Stimulated activated CD4-positive, alpha-beta T cell treated with anti-CD3 and anti-CD28 coated beads, Interleukin-15, amount 100 ng/mL, for 24 hours (primary cell): ENCODE measurements at places on chromosomes 11 and 22.

DNA sequence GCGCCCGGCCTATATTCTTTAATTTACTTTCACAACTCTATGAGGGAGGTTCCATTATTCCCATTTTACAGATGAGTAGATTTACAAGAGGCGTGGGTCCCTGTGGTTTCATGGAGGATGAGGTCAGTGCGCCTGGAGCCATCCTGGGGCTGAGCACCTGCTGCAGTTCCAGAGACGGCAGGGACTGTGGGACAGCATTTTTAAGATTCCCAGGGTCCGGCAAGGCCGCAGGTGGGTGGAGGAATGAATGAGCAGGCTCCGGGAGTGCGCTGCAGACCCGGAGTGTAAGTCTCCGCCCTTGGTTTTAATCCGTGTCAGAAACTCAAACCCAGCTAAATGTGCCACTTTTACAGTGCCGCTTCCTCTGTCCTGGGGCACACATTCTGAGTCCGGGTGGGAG lies 4.1 kb upstream of the CHRM1 start:
- no peak for DNase-seq

GRCh38 chr22:37069319-37069718 lies 17.8 kb downstream of the KCTD17 start:
- DNase-seq: no peak

GRCh38 chr11:10777806-10778205 lies 26.8 kb downstream of the CTR9 start:
- no peak for DNase-seq

DNA sequence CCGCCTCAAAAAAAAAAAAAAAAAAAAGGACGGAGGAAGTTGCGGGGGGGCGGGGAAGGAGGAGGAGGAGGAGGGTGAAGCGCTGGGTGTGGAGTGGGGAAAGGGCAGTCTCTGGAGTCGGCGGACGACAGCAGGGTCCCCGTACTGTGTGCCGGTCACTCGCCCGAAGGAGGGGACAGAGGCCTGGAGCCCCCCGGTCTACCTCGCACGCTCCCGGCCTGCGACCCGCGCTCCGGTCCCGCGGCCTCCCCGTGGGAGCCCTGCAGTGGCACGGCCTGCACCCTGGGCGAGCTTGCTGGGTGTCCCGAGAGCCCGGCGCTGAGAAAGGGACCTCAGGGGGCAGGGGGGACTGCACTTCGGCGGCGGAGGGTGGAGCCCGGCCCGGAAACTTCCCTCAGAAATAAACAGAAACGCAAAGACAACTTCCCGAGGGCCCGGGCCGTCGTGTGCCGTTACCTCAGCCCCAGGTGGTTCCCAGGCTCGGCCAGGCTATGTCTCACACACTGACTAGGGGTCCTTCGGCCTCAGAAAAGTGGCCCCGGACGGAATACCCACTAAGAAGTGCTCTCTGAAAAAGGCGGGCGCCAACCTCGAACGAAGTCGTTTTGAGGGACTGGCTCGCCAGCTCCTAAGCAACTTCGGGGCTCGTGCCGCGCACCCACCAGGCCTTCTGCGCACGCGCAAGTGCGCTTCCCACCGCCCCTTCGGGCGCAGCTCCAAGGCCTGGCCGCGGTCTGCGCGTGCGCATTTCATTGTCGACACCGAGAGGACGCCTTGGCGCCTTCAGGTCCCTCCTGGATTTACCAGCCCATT lies at the start of gene MAJIN:
TSS of gene MAJIN (minus strand) at position 688 of the 813 bp plus-strand sequence. CDS start 12,703 bp downstream, outside the sequence.
- DNase-seq: peak; percentile 95

DNA sequence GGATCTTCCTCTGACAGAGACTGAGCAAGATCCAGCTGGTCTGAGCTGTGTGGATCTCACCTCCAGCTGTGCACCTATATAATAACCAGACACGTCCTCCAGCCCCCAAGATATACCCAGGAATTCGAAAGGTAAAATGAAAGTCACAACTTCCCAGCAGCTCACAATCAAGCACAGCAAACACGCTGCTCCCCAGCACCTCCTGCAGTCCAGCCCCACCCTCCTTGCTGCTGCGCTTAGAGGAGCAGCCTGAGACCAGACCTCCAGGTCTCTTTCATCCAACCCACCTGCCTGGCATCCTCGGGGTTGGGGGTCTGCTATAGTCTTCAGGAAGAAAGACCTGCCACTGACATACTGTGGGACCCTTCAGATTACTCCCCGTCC lies 3.0 kb upstream of the APOL4 start:
- DNase-seq: no peak

DNA sequence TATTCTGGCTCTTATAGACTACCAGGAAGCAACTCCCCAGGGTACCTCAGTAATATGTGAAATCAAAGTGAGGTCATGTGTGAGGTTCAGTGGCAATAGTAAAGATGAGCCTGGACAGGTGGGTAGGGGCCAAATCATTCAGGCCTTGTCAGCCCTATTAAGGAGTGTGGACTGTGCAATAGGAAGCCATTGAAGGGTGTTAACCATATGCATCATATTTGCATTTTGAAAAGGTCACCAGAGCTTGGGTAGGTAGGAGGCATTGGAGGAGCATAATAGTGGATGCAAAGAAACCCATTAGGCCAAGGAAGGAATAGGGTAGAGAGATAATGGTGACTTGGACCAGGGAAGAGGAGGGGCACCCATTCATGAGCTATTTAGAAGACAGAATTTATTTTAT lies 8.4 kb upstream of the MRPL11 start:
- DNase-seq: no peak

- DNase-seq: peak; percentile 85
These were observed at the start of gene HIPK3 for GRCh38 chr11:33257160-33257896. HIPK3 (plus strand) TSS chr11:33257381.

- no peak for DNase-seq
These were observed 69.8 kb upstream of the MTMR2 start for GRCh38 chr11:95993438-95994298.

DNA sequence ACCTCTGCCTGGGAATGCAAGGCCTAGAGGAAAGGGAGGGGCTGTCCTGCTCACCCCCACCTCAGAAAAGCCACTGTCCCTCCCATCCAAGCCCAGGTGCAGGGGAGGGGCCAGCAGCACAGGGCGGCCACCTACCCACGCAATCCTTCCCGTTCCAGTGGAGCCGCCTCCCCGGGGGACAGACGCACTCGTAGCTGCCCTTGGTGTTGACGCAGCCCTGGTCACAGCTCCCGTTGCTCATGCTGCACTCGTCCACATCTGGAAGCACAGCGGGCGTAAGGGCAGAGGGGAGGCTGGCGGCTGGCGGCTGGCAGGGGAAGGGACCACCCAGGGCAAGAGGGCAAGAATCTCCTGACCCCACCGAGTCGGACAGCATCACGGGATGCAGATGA lies 40.3 kb upstream of the TTLL12 start:
- no peak for DNase-seq

DNA sequence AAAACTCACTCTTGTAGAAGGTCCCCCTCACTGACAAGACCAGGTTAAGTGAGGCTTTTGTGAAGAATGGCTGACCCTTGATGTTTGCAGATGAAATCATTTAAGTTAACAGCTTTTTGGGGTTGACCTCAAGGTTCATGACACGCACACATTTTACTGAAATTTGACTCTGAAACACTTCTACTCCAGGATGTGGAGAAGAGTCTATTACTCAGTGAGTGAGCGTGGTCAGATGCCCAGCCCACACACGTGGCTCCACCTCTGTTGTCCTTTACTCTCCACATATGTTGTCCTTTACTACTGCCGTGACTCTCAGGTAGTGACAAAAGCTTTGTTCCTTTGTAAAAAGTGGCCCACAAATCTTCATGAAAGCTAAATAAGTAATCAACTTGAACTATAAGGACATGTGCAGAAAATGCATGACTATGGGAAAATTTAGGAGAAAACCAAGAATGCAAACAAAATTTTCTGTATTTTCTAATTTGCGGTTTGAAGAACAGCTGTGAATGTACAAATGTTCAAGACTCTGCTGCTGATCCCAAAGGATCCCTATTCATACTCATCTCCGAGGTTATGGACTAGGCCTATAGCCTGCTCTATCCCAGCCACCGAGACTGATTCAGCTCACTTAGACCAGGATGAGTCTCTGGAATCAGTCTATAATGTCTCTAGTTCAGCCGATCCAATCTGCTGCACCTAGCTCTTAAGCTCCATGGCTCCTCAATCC lies 22.4 kb downstream of the XRRA1 start:
- DNase-seq: peak; percentile 27

DNA sequence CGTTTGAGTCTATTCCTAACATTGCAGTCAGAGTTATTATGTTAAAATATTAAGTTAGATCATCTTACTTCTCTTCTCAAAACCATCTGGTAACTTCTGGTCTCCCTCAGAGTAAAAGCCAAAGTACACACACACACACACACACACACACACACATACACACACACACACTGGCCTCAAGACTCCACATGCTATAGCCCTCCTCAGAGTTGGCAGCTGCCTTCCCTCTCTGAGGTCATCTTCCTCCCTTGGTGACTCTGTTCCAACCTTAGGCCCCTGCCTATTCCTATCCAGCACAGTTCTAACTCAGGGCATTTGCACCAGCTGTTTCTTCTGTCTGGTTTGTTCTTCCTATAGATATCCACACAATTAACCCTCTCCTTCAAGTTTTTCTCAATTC lies 272.0 kb upstream of the SESN3 start:
- no peak for DNase-seq

GRCh38 chr11:2477936-2478335 lies 33.1 kb downstream of the KCNQ1 start:
- no peak for DNase-seq

DNA sequence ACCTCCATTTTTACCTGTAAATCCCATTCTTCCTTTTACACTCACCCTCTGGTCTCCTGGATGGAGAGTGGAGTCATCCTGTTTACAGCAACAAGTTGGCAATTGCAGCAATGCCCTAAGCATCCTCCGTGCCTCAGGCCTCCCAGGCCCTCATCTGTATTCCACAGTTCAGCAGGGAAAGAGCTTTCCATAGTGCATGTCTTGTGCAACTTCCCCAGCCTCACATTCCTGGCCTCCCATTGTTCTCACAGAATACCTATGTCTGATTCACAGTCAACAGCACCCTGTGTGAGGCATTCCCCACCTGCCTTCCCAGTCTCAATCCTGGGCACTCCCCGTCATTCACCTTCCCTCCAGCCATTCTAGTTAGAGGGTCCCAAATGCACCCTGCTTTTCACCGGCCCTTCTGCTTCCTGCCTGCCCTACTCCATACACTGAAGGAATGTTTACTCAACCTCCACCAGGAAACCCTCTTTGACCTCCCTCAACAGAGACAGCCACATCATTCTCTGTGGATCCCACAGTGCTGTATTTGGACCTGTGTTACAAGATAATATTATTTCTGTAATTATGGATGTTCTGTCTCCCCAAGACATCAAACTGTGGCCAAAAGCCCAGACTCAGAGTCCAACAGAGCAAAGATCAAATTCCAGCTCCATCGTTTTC lies 405.7 kb downstream of the BUD13 start:
- DNase-seq: no peak

DNA sequence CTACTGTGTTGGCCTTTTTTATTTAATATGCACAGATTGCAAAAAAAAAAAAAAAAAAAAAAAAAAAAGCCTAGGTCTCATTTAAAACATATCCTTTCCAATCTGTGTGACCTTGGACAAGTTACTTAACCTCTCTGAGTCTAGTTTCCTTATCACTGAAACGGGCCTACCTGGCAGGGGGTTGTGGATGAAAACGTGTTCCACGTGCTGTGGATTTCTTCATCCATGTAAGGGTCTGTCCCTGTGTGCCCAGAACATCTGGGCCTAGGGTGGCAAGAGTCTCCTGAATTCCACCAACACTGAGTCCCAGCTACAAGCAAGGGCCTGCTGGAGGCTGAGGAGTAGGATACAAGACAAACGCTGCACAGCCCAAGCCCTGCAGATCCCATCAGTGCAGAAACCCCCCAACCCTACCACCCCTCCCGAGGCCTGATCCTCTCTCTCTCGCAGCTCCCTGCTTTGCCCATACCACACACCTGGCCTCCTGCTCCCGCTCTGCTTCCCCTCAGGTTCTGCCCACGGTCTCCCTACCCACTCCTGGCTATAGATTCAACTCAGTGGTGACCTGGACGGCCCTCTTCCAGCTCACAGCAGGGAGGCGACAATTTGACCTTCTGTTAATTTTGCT lies 4.7 kb upstream of the GNAZ start:
- DNase-seq: no peak

DNA sequence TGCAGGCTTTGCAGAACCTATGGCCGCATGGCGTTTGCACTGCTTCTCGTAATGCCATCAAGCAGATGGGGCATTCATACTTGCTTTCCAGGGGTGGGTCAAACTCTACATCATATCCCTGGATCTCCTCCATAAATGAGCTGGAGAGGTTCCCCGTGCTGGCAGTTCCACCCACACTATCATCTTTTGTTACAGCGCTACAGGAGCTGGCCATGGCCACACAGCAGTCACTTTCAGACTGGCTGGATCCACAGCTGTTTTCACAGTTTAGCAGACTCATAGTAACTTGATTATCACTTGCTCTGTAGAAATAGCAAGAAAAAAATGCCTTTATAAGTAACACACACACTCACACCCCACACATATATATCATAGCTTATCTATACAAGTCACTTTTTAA lies 8.8 kb downstream of the TRAF6 start:
- no peak for DNase-seq

DNA sequence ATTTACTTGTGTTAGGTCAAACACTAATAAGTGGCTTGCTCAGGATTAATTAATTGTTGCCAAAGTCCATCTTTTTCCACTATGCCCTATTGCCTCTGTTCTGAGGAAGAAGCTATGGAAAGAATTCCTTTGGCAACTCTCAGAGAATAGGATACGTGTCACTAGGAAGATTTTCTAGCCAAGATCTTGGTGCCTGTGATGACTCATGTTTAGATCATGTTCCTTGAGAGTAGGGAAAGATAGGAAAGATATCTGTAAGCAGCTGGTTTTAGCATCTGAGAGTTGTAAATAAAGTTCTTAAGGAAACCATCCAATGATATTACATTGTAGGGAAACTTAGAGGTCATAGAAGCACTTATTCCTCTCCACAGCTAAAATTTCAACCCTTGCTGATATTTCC lies 15.7 kb downstream of the SLN start:
- DNase-seq: no peak

GRCh38 chr11:6995703-6996102 lies 24.4 kb downstream of the ZNF214 start:
- DNase-seq: no peak

GRCh38 chr22:42509548-42509947 lies 10.0 kb downstream of the RRP7A start:
- DNase-seq: no peak

GRCh38 chr11:128867277-128867676 lies at the start of gene KCNJ1:
KCNJ1 (minus strand) TSS chr11:128867296; CDS start chr11:128840243, 27,053 bp downstream.
- DNase-seq: peak; percentile 25
